ENCODE measurements at places on chromosomes 3 and 15.

- peak; percentile 38 for DNase-seq
Observed at GRCh38 chr3:14633819-14634424, 17.6 kb upstream of the CCDC174 start.

DNA sequence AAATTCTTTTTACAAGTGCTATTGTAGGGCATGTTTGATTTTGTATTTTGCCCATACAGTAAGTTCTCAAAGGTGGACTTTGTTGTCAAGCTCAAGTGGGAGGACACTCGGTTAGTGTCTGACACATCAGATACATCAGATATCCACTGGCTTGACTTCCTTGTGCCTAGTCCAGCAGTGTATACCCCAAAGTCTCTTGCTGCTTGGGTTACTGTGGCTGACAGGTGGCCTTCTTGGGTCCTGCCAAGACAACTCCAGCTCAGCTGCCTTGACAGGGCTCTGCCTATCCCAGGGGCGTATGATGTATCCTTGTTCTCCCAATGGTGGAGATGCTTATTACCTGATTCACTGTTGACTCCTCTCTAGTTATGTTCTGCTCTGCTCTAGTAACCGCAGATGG lies 214.9 kb downstream of the CBLB start:
- DNase-seq: no peak

DNA sequence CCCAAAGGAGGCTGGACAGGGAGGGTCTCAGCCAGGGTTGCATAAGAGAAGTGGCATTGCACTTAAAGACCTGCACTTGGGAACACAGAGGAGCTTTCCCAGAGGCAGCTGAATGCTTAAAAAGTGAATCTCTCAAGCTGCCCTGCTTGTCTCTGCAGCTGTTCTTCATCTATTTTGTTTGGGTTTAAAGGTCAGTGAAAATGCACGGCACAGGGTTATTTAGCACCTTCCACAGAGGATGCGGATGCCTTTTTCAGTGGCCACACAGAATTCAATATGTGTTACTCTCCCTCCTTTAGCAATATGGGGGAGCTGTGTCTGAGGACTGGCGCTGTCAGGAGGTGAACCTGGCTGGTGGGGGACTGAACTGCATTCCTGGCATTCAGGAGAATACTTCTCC lies 22.7 kb upstream of the CTNNB1 start:
- DNase-seq: no peak

DNA sequence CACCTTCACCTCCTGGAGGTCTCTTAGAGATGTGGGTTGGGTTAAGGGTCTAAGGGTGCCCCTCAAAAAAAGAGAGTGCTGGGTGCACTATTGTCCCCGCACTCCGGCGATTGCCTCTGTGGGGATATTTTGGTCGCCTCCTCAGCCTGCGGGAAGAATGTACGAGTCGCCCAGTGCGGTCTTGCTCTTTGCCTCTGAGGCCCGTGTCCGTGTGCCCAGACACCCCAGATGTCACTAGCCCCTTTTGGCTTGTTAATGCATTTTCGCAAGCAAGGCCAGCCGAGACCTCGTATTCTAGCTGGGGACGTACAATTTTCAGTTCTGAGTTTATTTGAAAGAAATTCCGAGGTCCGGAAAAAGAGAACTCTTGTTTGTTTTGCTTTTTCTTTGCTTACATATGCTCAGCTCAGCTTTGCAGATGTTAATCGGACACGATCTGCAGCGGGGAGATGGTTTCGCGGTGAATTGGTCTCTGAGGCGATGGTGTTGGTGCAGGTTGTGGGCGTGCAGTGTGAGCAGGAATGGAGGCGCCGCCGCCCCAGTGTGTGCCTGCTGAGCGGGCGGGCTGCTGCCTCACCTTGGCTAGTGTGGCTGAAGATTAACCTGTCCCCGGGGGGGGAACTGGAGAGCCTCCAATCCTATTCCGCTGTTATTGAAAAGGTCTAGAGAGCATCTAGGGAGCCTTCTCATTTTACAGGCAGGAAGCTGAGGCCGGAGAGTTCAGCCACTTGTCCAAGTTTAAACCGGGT lies 1.4 kb downstream of the ST6GAL1 start:
- peak; percentile 61 for DNase-seq

DNA sequence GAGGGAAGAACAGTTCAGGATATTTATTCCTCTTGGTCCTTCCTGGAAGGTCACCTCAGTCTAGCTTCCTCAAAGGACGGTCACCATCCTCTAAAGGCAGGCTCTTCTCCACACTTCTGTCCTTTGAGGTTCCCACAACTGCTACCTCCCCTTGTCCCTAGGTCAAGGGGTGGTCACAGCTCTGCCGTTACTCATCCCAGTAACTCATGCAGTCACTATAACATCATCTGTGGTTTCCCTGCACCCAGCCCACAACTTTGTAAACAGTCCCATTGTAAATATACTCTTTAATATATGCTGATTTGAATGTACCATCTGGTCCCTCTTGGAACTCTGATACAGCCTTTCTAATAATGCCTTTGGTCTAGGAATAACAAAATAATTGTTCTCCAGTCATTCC lies 887.4 kb downstream of the FHIT start:
- peak; percentile 2 for DNase-seq

DNA sequence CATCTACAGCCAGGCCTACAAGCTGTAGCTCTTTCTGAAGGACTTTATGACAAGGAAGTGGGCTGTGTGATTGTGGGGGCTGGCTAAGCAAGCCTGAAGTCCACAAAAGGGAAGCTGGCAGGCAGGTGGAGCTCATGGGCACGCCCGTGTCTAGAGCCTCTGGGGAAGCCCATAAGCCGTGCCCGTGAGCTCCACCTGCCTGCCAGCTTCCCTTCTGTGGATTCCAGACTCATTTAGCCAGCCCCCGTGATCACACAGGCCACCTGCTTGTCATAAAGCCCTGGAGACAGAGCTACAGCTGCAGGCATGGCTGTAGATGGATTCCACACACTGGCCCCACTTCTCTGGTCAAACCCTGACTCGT lies 15.2 kb downstream of the EFCC1 start:
- peak; percentile 34 for DNase-seq

DNA sequence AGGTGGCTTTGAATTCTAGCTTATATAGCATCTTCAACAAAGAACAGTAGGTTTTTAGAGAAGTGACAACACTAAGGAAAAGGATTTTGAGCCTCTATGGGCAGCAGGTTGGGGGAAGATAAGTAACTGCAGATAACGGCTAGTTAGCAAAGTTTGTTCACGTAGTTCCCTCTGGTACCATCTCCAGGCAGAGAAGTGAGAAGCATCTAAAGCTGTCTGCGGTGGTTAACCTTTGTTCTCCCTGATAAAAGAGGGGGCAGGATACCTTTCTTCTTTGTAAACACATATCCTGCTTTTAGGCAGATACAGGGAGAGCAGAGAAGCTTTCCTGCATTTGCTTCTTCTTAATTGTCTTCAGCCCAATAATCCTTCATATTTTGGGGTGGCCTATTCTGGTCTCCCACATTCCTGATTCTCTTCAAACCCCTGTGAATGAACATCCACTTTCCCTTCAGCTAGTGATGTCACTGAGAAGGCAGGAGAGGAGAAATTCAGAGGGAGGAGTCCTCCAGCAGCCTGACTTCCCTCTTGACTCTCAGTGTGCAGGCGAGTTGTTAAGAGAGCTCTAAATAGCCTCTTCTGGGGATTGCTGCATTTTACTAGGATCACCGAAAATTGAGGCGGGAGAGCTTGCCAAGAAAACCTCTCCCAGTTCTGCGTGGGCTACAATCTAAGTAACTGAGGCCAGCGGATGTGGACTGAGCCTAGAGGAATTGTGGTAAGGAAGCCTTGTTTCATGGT lies 393.7 kb upstream of the C2CD4B start:
- no peak for DNase-seq

DNA sequence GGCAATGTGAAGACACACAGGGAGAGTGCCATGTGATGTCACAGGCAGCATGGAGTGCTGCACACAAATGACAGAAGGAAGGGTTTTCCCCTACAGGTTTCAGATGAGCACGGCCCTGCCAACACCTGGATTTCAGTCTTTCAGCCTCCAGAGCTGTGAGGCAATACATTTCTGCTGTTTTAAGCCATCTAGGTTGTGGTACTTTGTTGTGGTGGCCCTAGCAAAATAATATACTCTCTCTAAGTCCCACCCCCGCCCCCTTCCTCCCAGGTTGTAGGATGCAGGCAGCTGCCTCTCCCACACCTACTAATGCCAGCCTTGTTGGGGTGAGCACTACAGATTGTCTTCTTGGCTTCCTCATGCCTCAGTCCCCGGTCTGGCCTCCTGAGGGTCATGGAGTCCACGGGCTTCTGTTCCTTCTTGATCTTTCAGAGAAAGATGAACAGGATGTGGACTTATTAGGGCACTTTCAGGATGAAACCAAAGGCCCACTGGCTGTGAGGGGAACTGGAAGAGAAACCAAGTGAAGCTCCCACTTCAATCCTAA lies 180.0 kb downstream of the CD47 start:
- peak; percentile 14 for DNase-seq

- DNase-seq: no peak
Observed at GRCh38 chr3:166195808-166196207, 358.6 kb upstream of the BCHE start.

GRCh38 chr15:83444936-83445335 lies 2.2 kb upstream of the SH3GL3 start:
- no peak for DNase-seq

GRCh38 chr3:100836661-100837060 lies 127.4 kb downstream of the TFG start:
- no peak for DNase-seq

GRCh38 chr15:41377978-41378377 lies 24.3 kb downstream of the NDUFAF1 start:
- DNase-seq: no peak

GRCh38 chr3:12255393-12255792 lies 33.5 kb upstream of the PPARG start:
- DNase-seq: no peak

DNA sequence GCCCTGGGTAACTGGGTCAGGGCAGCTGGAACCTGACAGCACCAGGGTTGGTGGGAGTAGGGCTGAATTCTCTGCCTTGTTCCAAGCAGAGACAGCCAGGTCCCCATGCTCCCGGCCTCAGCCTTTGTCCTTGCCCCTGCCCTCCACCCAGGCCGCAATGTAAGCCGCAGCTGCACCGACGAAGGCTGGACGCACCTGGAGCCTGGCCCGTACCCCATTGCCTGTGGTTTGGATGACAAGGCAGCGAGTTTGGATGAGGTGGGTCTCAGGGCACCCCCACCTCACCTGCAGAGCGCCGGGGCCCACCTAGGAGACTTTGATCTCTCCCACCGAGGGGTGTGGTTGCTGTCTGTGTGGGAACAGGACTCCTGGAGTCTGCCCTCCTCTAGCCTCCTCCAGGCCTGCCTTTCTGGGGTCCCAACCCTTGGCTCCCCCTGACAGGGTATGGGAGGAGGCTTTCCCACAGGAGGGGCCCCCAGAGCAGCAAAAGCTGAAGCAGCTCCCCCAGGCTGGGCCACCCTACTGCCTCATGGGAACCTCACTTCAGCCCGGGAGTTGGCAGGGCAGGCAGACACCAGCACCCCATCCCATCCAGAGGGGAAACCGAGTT lies 23.4 kb downstream of the VIPR1 start:
- DNase-seq: no peak

- no peak for DNase-seq
Observed at GRCh38 chr15:82871358-82871757, 61.9 kb downstream of the WHAMM start.

DNA sequence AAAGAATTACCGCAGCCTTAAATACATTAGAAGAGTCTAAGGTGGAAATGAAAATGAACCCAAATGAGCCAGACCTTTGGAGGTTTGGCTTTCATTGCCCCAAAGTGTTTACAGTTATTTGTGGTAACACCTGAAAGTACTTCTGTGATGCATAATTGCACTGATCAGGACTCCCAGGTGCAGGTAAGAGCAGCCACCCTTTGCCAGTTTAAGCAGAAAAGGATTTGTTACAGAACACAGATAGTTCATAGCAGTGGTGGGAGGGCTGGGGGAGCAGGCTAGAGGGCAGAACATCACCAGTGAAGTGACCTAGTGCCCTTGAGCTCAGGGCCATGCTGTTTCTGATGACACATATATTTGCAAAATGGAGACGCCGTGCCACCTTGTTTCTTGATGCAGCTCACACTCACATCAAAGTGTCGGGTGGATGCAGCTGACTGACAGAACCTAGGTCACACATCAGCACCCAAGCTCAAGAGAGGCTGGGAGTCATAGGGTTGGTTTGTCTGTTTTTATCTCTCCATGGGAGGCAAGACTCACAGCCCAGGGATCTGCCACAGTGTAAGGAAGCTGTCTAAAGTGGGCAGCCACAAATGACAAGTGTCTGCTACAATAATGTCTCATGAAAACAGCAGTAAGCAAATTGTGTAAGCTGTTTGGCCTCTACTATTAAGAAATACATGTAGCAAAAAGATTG lies 49.1 kb downstream of the NEK11 start:
- DNase-seq: no peak

DNA sequence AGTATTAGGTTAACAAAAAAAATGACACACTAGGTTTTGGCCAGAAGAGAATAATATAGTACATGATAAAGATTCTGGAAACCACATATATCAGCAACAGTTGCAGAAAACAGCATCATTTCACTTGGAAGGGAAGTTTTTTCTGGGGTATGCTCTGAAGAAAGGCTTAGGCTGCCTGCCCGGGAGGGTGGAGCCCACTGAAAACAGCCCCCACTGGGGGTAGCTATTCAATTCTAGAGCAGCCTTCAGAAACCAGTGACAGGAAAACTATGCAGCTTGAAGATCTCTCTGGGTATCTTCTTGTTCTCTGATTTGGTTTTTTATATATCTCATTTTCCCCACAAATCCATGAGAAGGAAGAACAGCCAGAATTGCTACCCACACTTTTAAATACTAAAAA lies 43.2 kb downstream of the ZMAT3 start:
- DNase-seq: no peak

- no peak for DNase-seq
Observed at GRCh38 chr15:50857763-50858162, 50.7 kb upstream of the AP4E1 start.

DNA sequence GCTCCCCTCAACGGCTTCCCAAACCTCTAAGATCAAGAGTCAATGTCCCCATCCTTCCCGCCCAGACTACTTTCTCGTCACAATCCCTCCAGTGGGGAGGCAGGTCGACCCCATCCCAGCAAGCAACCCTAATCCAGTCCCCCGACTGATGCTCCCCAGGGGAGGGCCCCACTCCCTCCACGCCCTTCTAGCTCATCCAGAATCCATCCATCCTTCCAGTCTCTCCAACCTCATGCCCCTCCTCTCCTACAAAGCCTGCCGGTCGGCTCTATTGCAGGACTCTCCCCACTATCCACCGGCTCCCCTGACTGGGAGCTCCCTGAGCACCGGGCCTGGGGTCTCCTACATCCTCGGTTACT lies 1.3 kb downstream of the ADAMTS7 start:
- DNase-seq: no peak

- DNase-seq: no peak
Observed at GRCh38 chr3:177179281-177180067, 17.8 kb downstream of the TBL1XR1 start.

GRCh38 chr3:34634939-34635338 lies 836.5 kb downstream of the PDCD6IP start:
- DNase-seq: no peak

GRCh38 chr3:70832834-70833205 lies 520.4 kb upstream of the MDFIC2 start:
- no peak for DNase-seq
